ENCODE measurements at places on chromosomes 13 and 19. TPM values are rescaled to one million over a fixed set of nuclear protein-coding genes. Genes with fewer than 3 reads are reported as not detected.
A peak's percentile ranks its signal among the peaks of the same experiment; 100 is the strongest.

- H3K27me3 ChIP-seq, result no peaks in the 10 kb centered on the region
- H3K4me3 ChIP-seq, result no peak overlapping the region
Measured at GRCh38 chr19:10651851-10652250, 2.3 kb upstream of the ILF3 start.

- no peaks in the 10 kb centered on the region for H3K36me3 ChIP-seq
- no peaks in the 10 kb centered on the region for H3K4me1 ChIP-seq
- H3K4me3 ChIP-seq, result no peak overlapping the region
- no peak for DNase-seq
- no peaks in the 10 kb centered on the region for H3K27me3 ChIP-seq
- no peak overlapping the region for H3K27ac ChIP-seq
Measured at GRCh38 chr13:106507560-106508274, 27.7 kb downstream of the EFNB2 start.

The DAND5 gene
- not detected for total RNA-seq

The BRD4 gene
- 118 TPM for total RNA-seq

GRCh38 chr13:100983111-100983510 lies 308.5 kb upstream of the TMTC4 start:
- H3K4me1 ChIP-seq, result no peaks in the 10 kb centered on the region
- no peaks in the 10 kb centered on the region for H3K27me3 ChIP-seq
- H3K36me3 ChIP-seq, result no peaks in the 10 kb centered on the region
- no peak overlapping the region for H3K27ac ChIP-seq

DNA sequence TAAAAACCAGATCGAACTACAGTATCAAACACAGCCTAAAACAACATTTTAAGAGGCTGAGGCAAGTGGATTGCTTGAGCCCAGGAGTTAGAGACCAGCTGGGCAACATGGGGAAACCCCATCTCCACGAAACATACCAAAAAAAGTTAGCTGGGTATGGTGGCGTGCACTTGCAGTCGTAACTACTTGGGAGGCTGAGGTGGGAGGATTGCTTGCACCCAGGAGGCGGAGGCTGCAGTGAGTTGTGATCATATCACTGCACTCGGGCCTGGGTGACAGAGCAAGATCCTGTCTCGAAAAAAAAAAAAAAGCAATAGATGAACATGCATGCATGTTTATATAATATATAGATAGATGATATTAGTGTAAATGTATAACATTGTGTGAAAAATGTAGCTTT lies 5.2 kb upstream of the MRPS31 start:
- H3K27me3 ChIP-seq, result no peaks in the 10 kb centered on the region
- no peaks in the 10 kb centered on the region for H3K36me3 ChIP-seq
- H3K4me1 ChIP-seq, result peaks cover 35% of the 10 kb centered on the region
- DNase-seq, result no peak

The HIPK4 gene
- 0.20 TPM for total RNA-seq

DNA sequence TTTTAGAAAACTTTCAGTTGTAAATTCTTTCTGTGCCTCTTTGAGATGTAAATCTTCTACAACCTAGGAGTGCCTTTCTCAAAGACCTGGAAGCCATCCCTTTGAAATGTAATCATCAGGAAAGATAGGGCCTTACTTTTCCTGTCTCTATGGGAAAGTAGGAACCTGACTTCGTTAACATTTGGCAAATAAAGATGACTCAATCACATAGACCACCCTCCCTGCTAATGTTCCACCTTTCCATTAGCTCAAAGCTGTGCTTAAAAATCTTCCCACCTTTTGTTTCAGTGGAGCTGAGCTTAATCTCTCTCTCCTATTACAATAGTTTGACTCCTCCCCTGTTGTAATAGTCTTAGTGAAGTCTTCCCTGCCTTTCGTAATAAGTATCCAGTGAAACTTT lies 247.7 kb downstream of the OLFM4 start:
- H3K4me3 ChIP-seq, result no peak overlapping the region
- no peak for DNase-seq
- no peaks in the 10 kb centered on the region for H3K36me3 ChIP-seq
- H3K27me3 ChIP-seq, result no peaks in the 10 kb centered on the region
- no peaks in the 10 kb centered on the region for H3K4me1 ChIP-seq
- no peak overlapping the region for H3K27ac ChIP-seq

DNA sequence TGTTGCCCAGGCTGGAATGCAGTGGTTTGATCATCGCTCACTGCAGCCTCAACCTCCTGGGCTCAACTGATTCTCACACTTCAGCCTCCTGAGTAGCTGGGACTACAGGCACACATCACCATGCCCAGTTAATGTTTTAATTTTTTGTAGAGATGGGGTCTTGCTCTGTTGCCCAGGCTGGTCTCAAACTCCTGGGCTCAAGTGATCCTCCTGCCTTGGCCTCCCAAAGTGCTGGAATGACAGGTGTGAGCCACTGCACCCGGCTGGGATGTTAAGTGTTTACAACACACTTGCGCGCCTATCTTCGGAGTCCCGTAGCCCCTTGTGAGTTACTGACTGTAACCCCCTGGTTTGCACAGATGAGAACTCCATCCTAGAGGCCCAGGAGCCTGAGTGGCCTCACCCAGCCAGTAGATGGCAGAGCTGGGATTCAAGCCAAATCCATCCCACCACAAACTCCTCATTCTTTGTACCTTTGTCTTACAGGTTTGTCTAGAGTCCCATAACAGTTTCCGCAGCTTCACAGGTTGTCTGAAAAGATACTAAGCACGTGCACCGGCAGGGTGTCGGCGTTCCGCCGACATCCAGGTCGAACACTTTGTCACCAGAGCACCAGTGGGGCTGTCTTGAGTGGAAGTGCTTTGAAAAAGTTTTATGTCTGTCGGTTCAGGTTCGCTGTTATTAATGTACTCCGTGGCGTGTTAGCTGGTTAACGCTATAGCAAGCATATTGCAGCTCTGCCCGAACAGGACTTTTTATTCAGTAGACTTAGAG lies 14.7 kb downstream of the MAG start:
- DNase-seq, result no peak
- H3K27ac ChIP-seq, result no peak overlapping the region
- no peaks in the 10 kb centered on the region for H3K36me3 ChIP-seq
- no peaks in the 10 kb centered on the region for H3K27me3 ChIP-seq

GRCh38 chr13:46855166-46855565 lies 41.7 kb downstream of the HTR2A start:
- no peak for DNase-seq
- H3K4me1 ChIP-seq, result no peaks in the 10 kb centered on the region
- H3K27me3 ChIP-seq, result peaks cover 11% of the 10 kb centered on the region
- no peak overlapping the region for H3K27ac ChIP-seq
- H3K36me3 ChIP-seq, result no peaks in the 10 kb centered on the region

The ADGRE1 gene
- total RNA-seq, result 7.6 TPM

DNA sequence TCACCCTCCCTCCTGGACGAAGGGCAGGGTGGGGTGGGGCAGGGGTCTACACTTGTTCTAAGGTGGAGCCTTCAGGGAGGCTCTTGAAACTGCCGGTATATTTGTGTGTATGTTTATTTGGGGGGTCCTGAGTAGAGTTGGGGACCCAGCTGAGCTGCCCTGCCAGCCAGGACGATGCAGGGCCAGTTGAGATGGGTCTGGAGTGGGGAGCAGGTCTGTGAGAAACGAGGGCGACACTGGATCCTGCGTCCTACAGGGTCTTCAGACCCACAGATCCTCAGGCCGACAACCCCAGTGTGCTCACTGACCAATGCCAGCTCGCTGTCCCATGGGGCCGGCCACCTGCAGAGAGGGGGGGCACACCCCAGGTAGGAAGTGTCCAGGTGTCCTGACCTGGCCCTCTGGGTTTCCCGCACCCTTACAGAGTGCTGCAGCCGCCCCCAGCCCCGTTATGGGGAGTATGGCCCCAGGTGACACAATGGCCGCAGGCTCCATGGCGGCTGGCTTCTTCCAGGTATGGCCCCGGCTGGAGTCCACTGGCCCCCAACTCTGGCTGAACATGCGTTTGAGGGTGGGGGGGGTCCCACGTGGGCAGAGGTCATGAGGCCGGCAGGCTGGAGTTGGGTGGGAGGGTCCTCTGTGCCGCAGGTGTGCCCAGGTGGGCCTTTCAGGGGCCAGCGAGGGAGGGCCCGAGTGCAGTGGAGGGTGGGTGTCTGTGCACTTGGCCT lies 7.4 kb downstream of the ISYNA1 start:
- no peak overlapping the region for H3K4me3 ChIP-seq
- DNase-seq, result no peak
- peak overlapping the region; percentile 88 for H3K27ac ChIP-seq
- peaks cover 11% of the 10 kb centered on the region for H3K4me1 ChIP-seq

DNA sequence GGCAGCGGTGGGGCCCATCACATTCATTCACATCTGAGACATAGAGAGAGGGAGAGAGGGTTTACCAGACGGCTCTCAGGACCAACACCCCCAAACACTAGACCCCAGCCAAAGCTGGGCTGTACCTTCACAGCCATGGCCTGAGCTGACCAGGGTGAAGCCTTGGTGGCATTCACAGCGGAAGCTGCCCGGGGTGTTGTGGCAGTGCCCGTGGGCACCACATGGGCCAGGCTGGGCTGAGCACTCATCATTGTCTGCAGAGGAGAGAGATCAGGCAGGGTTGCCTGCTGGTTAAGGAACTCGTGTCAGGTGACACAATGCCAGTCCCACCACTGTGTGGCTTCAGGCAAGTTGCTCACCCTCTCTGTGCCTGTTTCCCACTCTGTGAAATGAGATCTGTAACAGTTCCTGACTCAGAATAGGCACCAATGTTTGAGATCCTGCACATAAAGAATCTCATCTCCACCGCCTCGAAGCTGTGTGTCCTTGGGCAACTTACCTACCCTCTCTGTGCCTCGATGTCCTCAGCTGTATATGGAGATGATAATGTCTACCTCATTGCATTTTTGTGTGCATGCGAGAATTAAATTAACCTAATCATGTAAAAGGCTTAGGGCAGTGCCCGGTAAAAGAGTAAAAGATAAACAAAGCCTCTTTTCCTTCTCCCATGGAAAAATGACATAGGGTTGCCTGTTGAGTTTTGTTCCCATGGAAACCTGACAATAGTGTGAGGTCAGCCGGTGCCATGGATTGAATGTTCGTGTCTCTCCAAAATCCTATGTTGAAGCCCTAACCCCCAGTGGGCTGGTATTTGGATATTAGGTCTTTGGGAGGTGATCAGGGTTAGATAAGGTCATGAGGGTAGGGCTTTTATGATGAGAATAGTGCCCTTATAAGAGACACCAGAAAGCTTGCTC lies 22.9 kb downstream of the CCL25 start:
- DNase-seq, result no peak
- H3K27ac ChIP-seq, result no peak overlapping the region
- no peaks in the 10 kb centered on the region for H3K36me3 ChIP-seq
- H3K4me1 ChIP-seq, result no peaks in the 10 kb centered on the region
- peaks cover 12% of the 10 kb centered on the region for H3K27me3 ChIP-seq

The OR7A5 gene
- not detected for total RNA-seq

DNA sequence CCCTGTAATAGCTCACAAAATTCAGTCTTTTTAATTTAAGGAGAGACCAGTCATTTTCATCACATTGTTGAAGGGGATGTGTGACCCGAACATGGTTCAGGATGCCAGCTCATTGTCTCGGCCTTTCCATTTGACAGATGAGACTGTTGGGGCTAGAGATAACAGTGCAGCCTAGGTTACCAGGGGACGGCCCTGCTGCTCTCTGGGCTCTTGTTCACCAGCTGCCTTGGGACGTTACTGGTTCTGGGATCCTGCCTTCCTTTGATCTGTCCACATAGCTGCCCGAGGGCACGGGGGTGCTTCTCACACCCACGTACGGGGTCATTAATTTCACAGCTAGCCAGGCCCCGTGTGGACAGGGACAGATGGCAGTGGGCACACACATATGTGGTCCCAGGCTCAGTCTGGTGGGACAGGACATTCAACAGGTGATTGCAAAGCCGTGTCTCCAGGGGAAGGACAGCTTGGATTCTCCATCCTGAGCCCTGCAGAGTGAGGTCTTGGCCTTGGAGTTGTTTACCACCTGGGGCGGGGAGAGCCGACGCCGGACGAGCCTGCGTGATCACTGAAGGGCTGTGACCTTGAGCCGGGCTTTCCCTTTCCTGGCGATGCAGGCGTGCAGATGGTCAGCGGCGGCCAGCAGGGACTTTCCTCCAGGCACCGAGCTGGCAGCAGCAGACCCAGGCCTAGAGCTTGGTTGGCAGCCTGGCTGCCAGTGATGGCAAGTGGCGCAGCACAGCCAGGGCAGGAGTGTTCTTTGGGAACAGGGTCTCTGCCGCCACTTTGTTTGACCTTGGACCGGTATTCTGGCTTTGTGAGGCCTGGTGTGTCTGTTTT lies 26.7 kb upstream of the NPAS1 start:
- no peak overlapping the region for H3K27ac ChIP-seq
- peaks cover 60% of the 10 kb centered on the region for H3K36me3 ChIP-seq
- no peak for DNase-seq
- no peak overlapping the region for H3K4me3 ChIP-seq
- H3K27me3 ChIP-seq, result no peaks in the 10 kb centered on the region

GRCh38 chr13:20424949-20425348 lies 100.7 kb downstream of the CRYL1 start:
- no peak overlapping the region for H3K4me3 ChIP-seq
- H3K4me1 ChIP-seq, result peaks cover 4% of the 10 kb centered on the region
- no peaks in the 10 kb centered on the region for H3K27me3 ChIP-seq
- no peak for DNase-seq
- H3K27ac ChIP-seq, result no peak overlapping the region

DNA sequence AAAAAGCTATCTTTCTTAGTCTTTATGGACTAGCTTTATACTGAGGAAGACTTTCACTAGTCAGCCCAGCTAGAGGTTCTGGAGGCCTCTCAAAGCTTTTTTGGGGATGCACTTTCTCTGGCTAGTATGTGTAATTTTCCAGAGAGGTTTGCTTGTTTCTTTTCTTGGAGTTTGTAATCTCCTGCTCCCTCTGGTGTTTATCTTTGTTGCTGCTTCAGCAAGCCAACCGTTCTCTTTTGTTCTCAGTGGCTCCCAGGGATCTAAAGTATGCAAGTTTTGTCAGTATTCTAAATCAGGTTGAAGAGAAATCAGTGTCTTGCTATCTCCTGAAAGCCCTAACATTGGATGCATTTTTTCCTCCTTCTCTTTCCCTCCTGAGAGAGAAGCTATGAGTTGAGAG lies 121.1 kb upstream of the MYO16 start:
- no peaks in the 10 kb centered on the region for H3K36me3 ChIP-seq
- no peak overlapping the region for H3K27ac ChIP-seq
- H3K4me1 ChIP-seq, result no peaks in the 10 kb centered on the region
- H3K4me3 ChIP-seq, result no peak overlapping the region
- no peaks in the 10 kb centered on the region for H3K27me3 ChIP-seq

- DNase-seq, result no peak
- no peaks in the 10 kb centered on the region for H3K27me3 ChIP-seq
- no peaks in the 10 kb centered on the region for H3K36me3 ChIP-seq
Measured at GRCh38 chr13:80374901-80375300, 34.0 kb upstream of the SPRY2 start.

DNA sequence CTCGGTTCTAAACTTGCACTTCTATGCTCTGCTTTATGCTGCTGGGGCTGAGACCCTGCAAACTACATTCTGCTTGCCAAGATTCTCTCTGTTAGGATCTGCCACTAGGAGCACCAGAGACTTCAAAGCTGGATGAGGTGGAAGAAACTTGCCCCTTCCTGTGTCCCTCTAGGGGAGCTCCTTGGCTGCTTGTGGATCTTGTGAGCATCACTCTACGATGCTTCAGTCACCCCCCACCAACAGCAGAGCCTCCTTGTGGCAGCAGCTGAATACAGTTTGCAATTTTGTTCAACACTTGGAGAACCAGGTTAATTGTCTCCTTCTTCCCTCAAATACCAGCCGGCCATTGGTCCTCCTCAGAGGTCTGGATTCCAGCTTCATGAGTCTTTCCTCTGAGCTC lies 310.6 kb downstream of the FGF14 start:
- H3K27me3 ChIP-seq, result peaks cover 3% of the 10 kb centered on the region
- no peak for DNase-seq
- H3K4me3 ChIP-seq, result no peak overlapping the region
- no peak overlapping the region for H3K27ac ChIP-seq
- H3K36me3 ChIP-seq, result no peaks in the 10 kb centered on the region

The SLC44A2 gene
- total RNA-seq, result 204 TPM

The NPAS1 gene
- 0.36 TPM for total RNA-seq

All from T-cell (primary cell).